ENCODE measurements at places on chromosomes 12 and 14.

DNA sequence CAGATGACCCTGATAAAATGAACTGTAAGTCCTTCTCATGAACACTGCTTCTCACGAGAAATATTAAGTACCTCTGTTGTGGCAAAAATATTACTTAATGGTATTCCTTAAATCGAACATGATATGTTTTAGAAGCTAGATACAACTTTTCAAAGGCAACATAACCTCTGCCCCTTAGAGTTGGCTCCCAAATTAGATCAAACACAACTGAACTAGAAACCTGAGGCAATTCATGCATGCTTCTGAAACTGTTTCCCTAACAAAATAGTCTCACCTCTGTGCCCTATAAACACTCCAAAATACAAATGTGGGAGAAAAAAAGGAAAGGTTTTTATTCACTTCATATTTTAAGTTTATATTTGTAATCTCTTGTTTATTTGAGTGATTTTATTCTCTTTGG is 121.6 kb downstream of the SLC16A7 start:
- no peak for DNase-seq

GRCh38 chr12:94565683-94566082 is 84.7 kb downstream of the TMCC3 start:
- no peak for DNase-seq

- DNase-seq, result no peak
Observed at GRCh38 chr14:51552768-51553404, 98.8 kb upstream of the FRMD6 start.

- DNase-seq, result peak; percentile 77
Observed at GRCh38 chr14:68361231-68361630, 431.6 kb downstream of the ZFP36L1 start.

GRCh38 chr12:45419317-45419814 is 203.5 kb downstream of the ANO6 start:
- DNase-seq, result no peak

GRCh38 chr14:20489093-20489994 is 16.0 kb upstream of the RNASE10 start:
- DNase-seq, result no peak

DNA sequence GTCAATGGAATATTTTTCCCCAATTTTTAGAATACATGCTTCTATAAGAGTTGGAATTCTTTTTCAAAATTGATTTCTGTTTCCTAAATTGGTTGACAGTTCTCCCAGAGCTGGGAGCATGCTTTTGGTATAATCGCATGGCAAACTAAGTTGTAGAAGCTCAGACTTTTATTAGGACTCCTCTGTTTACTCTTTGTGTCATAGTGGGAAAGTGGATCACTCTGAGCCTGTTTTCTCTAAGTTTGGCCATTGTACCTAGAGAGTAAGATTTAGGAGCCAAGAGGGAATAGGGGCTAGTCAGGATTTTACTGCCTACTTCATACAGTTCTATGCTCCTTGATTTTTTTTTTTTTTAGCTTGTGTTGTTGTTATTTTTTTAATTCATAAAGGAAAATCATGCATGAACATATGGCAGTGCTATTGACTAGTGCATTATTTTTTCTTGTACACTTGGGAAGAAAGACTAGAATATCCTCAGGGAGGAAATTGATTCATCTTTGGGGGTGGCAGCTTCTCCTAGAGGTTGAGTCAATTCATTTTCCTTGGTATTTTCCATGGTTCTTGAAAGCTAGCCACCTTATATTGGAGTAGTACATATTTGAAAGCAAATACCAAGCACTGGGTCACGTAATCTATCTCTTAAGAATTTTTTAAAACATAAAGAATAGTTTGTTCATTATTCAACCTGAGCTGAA is 77.7 kb upstream of the TRAF3 start:
- peak; percentile 21 for DNase-seq

DNA sequence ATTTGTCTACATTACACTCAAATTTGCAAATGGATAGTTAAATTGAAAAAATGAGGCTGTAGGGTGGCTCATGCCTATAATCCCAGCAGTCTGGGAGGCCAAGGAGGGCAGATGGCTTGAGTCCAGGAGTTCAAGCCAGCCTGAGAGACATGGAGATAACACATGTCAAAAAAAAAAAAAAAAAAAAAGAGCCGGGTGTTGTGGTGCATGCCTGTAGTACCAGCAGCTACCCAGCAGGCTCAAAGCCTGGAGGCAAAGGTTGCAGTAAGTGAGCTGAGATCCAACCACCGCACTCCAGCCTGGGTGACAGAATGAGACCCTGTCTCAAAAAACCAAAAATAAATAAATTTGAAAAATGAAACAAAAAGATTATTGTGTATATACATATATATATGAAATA is 119.9 kb upstream of the MGAT4C start:
- no peak for DNase-seq

- DNase-seq, result peak; percentile 17
Observed at GRCh38 chr14:94056579-94057308, 24.3 kb downstream of the DDX24 start.

GRCh38 chr12:125492354-125493270 is 427.4 kb downstream of the AACS start:
- no peak for DNase-seq

- peak; percentile 44 for DNase-seq
Observed at GRCh38 chr12:104522985-104523722, 66.4 kb downstream of the CHST11 start.

GRCh38 chr12:4158306-4158705 is 115.3 kb upstream of the CCND2 start:
- DNase-seq, result no peak

- DNase-seq, result peak; percentile 45
Observed at GRCh38 chr14:45089813-45090212, 5.9 kb downstream of the PRPF39 start.

GRCh38 chr12:53755451-53755891 is 3.7 kb upstream of the CISTR start:
- DNase-seq, result no peak

- DNase-seq, result no peak
Observed at GRCh38 chr14:28767030-28767852, 654 bp downstream of the FOXG1 start.

- no peak for DNase-seq
Observed at GRCh38 chr12:105721891-105722290, 391.4 kb downstream of the C12orf75 start.

- no peak for DNase-seq
Observed at GRCh38 chr14:38554026-38554425, 298.1 kb upstream of the CLEC14A start.

DNA sequence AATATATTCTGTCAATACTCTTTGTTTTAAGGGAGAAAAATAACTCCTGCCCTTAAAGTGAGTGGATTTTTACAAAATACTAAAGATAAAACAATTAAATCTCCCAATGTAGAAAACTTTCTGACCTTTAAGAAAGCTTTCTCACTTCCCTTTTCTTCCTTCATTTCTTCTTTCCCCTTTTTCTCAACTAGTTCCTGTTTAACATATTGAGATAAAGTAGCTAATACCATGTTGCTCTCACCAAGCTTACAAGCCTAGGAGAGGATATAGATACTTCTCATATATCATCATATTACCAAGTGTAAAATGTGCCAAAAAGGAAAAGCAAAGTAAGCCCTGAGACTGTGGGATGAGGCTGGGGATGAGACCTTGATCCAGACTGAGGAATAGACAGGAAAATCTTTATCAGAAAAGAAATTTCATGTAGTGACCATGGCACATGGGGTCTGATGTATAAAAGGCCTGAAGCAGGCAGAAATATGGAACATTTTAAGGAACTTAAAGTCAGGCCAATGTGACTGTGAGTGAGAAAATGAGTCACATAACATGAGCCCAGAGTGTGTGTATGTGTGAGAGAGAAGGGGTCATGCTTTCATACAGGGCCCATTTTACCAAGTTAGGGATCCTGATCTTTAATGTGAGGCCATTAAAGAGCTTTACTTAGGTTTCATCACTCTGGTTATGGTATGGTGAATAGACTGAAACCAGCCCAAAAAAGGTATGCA is 1.6 kb upstream of the RPL10L start:
- no peak for DNase-seq

DNA sequence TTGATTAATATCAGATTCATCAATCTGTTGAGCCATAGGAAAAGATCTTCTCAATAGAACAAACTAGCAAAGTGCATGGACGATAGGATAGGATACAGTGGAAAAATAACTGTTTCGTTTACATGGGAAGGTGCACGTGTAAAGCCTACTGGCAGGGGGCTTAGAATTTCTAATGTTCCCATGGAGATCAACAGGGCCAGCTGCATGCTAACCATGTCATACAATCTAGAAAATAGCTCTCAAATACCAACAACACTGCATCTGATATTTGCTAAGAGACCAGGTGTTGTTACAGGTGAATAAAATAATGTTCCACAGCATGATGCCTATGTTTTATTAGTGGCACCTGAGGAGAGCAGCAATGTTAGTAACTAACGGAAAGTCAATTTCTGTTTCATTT is 72.5 kb downstream of the ACSS3 start:
- DNase-seq, result no peak

All from iris pigment epithelial cell (primary cell).